T-cell (primary cell): ENCODE measurements at places on chromosomes 4 and X. TPM values are rescaled to one million over a fixed set of nuclear protein-coding genes. Genes with fewer than 3 reads are reported as not detected.

- H3K4me3 ChIP-seq = no peak overlapping the region
- no peak overlapping the region for H3K27ac ChIP-seq
- H3K27me3 ChIP-seq = peaks cover 29% of the 10 kb centered on the region
- no peaks in the 10 kb centered on the region for H3K4me1 ChIP-seq
- DNase-seq = no peak
These were observed 20.1 kb downstream of the SPON2 start for GRCh38 chr4:1152290-1152689.

GRCh38 chrX:72604112-72604511 is 31.5 kb upstream of the HDAC8 start:
- H3K27ac ChIP-seq = no peak overlapping the region
- no peaks in the 10 kb centered on the region for H3K4me1 ChIP-seq

Gene TMPRSS11E
- not detected for total RNA-seq

DNA sequence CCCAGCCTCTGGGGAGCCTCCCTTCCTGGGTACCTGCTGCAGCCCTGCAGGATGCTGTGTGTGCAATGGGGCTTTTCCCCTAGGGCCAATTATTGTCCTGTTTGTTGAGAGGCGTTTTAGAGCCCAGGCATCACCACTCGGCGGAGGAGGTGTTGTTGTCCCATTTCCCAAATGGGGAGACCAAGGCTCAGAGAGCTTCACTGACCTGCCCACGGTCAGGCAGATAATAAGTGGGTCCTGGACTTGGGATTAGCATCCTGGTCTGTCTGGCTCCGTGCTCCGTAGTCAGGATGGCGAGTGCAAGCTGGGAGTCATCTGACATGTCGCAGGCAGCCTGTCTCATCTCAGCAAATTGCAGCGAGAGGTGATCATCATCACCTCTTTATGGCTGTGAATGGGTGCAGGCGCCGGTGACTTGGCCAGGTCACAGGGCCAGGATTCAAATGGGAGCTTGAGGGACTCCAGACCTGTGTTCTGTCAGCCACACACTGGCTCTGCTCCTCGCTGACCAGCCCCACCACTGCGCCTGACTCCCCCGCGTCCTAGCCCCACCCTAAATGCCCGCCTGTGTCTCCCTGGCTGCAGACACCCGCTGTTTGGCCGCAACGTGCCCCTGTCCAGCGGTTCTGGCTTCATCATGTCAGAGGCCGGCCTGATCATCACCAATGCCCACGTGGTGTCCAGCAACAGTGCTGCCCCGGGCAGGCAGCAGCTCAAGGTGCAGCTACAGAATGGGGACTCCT is 16.6 kb downstream of the HTRA3 start:
- no peaks in the 10 kb centered on the region for H3K4me1 ChIP-seq
- H3K27ac ChIP-seq = no peak overlapping the region
- no peaks in the 10 kb centered on the region for H3K36me3 ChIP-seq
- H3K4me3 ChIP-seq = no peak overlapping the region
- no peak for DNase-seq
- peaks cover 7% of the 10 kb centered on the region for H3K27me3 ChIP-seq

DNA sequence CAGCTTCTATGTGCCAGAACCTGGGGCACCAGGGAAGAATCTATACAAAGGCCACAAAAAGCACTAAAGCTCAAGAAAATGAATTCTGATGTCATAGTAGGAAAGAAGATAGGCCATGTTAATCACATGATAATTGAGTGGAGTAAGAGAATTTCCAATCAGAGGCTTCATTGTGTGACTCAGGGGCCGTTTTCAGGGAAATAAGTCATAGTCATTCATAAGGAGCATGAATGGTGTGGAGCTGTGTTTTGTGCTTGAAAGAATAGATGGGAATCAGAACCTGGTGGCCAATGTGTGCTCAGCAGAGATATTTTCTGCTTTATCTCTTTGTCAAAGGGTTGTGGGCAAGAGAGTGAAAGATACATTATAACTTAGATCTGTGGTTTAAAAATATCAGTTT is 102.4 kb upstream of the ZDHHC15 start:
- no peaks in the 10 kb centered on the region for H3K4me1 ChIP-seq
- no peaks in the 10 kb centered on the region for H3K36me3 ChIP-seq
- no peak for DNase-seq
- H3K27ac ChIP-seq = no peak overlapping the region
- no peaks in the 10 kb centered on the region for H3K27me3 ChIP-seq
- H3K4me3 ChIP-seq = no peak overlapping the region

- no peaks in the 10 kb centered on the region for H3K27me3 ChIP-seq
- no peak overlapping the region for H3K27ac ChIP-seq
- DNase-seq = no peak
- no peaks in the 10 kb centered on the region for H3K36me3 ChIP-seq
These were observed 70.3 kb upstream of the EMCN start for GRCh38 chr4:100588076-100588475.

DNA sequence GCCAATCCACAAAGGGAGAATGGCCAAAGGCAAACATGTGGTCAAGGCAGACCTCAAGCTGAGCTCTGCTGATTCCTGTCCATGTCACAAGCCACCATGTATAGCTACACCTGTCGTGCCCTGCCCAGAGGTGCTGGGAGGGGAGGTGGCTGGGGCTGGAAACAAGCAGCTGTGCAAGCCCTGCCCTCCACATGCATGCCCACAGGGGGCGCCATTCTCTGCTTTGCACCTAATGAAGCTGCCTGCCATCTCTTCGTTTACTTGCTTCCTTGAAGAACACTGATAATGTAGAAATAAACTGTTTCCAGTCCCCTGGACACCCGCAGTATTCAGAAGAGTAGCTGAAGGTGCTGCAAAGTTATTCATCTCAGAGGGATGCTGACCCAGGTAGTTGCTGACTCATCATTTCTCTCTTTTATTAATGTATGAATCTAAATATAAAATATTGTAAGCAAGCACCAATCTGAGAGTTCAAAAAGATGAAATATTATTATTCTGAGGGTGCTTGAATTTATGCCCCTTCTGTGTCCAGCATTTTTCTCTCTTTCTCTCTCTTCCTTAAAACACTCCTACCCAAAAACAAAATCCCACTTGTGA is 278.6 kb downstream of the ADGRA3 start:
- H3K36me3 ChIP-seq = no peaks in the 10 kb centered on the region
- no peaks in the 10 kb centered on the region for H3K4me1 ChIP-seq
- H3K27me3 ChIP-seq = no peaks in the 10 kb centered on the region
- DNase-seq = peak; percentile 31
- peak overlapping the region; percentile 24 for H3K4me3 ChIP-seq
- no peak overlapping the region for H3K27ac ChIP-seq

Gene GLOD5
- total RNA-seq = not detected

DNA sequence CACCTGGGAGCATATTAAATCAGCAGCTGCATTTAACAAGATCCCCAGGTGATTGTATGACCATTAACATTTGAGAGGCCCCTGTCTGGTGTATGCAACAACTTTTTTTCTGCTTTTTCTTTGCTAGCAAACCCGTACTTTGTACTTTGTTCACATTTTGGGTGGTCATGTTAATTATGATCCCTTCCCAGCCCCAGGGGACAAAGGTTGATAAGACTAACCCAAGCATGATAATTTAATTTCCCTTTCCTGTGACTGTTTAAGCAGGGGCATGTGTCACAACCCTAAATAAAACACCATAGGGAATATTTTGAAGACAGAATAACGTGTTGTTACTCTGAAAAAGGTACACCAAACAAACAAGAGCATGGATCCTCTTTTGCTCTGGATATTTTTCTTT is 332.0 kb downstream of the PCDH18 start:
- no peak overlapping the region for H3K4me3 ChIP-seq
- no peak for DNase-seq
- no peak overlapping the region for H3K27ac ChIP-seq

Gene SUPT20HL1
- total RNA-seq = not detected

DNA sequence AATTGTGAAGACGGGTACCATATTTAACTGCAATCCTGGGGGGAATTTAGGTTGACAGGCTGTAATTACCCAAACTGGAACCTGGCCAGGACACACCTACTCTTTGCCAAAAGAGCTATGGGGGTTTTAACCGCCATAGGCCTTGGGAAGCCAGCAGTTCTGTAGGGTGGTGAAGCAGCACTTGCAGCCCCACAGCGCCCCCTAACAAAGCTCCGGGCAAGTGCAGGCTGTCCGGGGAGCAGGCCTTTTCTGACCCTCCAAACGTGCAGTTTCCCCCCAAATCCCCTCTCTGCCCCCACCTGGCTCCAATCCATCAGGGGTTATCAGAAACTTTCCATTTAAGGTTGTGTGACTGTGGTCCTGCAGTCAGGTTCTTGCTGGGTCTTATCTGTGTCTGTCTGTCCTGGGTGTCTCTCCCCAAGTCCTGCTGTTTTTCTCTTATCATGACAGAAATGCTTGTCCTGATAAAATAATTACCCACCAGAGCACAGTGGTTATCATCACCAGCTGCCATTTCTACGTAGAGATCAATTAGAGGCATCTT is 350.9 kb downstream of the MID1IP1 start:
- DNase-seq = peak; percentile 11
- no peak overlapping the region for H3K27ac ChIP-seq
- H3K36me3 ChIP-seq = no peaks in the 10 kb centered on the region
- no peaks in the 10 kb centered on the region for H3K27me3 ChIP-seq

- H3K27me3 ChIP-seq = no peaks in the 10 kb centered on the region
- DNase-seq = no peak
- no peaks in the 10 kb centered on the region for H3K36me3 ChIP-seq
- H3K27ac ChIP-seq = no peak overlapping the region
These were observed 8.4 kb upstream of the CBR4 start for GRCh38 chr4:169018406-169018805.

Gene AMOT
- 3.8 TPM for total RNA-seq

DNA sequence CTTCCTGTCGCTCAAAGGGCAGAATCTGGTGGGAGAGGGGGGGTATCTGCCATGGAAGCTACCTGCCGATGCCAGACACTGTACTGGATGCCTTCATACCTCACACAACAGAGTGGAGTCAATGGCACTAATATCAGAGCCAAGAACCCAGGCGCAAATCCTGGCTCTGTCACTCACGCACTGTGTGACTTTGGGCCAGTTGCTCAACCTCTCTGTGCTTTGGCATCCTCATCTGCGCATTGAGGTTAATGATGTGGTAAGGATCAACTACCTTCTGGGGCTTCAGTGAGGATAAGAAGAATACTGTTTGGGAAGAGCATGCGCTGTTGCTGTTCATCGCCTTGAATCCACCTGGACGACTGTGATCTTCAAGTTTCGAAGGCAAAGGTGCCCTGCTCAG is 70.6 kb downstream of the PPP2R2C start:
- no peak overlapping the region for H3K27ac ChIP-seq
- H3K36me3 ChIP-seq = no peaks in the 10 kb centered on the region
- H3K4me1 ChIP-seq = no peaks in the 10 kb centered on the region
- H3K4me3 ChIP-seq = no peak overlapping the region
- H3K27me3 ChIP-seq = peaks cover 64% of the 10 kb centered on the region

Gene ARX
- total RNA-seq = not detected

DNA sequence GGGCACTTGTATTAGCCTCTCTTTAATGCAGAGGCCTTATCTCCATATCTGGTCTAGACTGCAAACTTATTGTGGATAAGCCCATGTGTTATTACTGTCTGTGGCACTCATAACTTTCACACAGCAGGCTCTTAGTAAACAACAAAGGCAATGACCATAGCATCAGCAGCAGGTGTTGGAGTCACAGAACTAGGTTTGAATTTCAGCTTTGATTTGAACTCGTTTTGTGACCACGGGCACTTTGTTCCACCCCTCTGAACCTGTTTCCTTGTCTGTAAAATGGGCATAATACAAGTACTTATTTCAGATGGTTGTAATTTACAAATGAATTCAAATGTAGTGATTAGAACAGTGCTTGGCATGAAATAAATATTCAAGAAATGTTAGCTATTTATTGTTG is 121.8 kb upstream of the C1GALT1C1 start:
- no peak overlapping the region for H3K4me3 ChIP-seq
- H3K27me3 ChIP-seq = no peaks in the 10 kb centered on the region
- peaks cover 15% of the 10 kb centered on the region for H3K4me1 ChIP-seq
- no peaks in the 10 kb centered on the region for H3K36me3 ChIP-seq

- H3K4me1 ChIP-seq = peaks cover 16% of the 10 kb centered on the region
- DNase-seq = no peak
- H3K27ac ChIP-seq = no peak overlapping the region
- H3K4me3 ChIP-seq = no peak overlapping the region
- H3K36me3 ChIP-seq = no peaks in the 10 kb centered on the region
These were observed 49.5 kb upstream of the MAGEA8 start for GRCh38 chrX:149831473-149831872.

Gene TBC1D8B
- total RNA-seq = 1.1 TPM

- peaks cover 6% of the 10 kb centered on the region for H3K4me1 ChIP-seq
- no peak overlapping the region for H3K27ac ChIP-seq
- H3K36me3 ChIP-seq = no peaks in the 10 kb centered on the region
- H3K27me3 ChIP-seq = no peaks in the 10 kb centered on the region
- DNase-seq = no peak
These were observed 3.5 kb downstream of the EDA2R start for GRCh38 chrX:66635360-66635759.

GRCh38 chr4:34105311-34105710 is 2139.0 kb downstream of the ARAP2 start:
- H3K4me3 ChIP-seq = no peak overlapping the region
- H3K27me3 ChIP-seq = no peaks in the 10 kb centered on the region
- no peaks in the 10 kb centered on the region for H3K4me1 ChIP-seq
- no peak for DNase-seq
- H3K27ac ChIP-seq = no peak overlapping the region

DNA sequence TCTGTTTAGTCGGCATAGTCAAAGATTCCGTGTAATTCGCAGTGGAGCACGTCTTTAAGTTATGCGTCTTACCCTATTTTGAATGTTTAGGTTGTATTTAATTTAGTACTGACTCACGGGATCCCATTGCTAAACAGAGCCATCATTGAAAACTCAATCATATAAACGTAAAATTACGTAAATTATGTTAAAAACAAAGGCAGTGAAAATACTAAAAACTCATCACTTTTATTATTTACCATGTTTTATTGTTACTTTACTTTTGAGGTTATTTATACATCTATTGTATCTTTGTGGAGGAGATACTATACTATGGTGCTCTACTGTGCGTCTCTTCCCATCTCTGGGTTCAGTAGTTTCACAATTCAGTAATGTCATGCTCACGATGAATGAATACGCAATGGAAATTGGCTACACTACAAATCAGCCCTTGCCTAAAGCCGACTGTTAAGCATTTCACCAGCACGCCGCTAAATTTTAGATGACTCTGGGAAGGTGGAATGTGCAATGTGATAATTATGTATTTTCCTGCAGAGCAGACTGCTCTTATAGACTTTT is 944 bp downstream of the FUNDC2 start:
- DNase-seq = peak; percentile 6
- peak overlapping the region; percentile 60 for H3K4me3 ChIP-seq
- no peaks in the 10 kb centered on the region for H3K36me3 ChIP-seq
- H3K27ac ChIP-seq = peak overlapping the region; percentile 94

DNA sequence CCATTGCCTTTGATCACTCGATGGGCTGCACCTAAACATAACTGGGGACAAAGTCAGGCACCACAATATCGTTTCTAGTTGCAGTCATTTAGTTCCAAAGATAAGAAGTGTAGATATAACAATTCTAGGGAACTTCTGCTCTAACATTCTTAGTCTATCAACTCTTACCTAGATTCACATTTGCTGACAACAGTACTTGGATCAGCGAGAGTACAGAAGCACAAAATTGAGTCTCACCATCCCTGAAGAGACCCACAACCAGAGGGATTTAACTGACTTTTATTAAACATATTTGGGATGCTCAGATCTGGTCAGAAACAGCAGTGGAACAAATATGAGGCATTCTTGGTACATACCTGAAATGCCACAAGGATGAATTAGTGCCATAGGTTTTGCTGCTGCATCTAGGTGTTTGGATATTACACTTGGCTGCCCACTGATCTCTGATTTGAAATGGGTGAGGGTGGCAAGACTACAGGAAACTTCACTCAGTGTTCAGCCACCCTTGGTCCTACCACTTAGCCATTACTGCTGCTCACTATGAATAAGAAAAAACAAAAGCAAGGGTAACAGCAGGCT is 28.9 kb upstream of the HUWE1 start:
- peak overlapping the region; percentile 99 for H3K27ac ChIP-seq
- H3K4me1 ChIP-seq = peaks cover 28% of the 10 kb centered on the region
- H3K36me3 ChIP-seq = no peaks in the 10 kb centered on the region
